RKO (cell line): ENCODE measurements at places on chromosomes 12 and 14.

DNA sequence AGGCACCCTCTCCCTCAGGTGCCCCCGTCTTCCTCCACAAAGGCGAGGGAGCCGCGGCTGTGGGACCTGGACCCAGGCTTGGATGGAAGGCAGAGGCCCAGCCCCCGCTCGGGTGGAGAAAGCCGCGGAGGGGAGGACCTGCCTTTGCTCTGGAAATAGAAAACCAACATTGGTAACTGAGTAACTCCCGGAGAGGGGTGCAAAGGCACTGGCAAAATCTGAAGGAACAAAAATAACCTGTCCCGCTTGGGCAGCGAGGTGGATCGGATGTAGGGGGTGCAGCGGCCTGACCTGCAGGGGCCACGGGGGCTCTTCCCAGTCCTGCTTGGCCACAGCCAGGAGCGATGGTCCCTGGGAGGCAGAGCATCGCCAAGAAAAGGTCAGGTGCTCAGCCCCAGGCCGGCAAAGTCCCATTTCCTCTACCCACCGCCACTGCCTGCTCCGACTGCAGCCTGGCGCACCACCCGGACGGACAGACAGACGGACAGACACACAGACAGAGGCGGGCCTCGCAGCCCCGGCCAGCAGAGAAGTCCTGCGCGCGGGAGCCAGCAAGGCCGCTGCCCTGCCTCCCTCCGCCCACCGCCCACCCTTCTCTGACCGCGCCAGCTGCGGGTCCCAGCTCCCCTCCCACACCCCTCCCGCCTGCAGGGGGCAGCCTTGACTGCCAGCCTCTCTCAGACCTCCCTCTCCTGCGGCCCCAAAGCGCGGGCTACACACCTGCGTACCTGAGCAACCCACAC, 21.4 kb upstream of the TMEM106C start:
- DNase-seq: no peak

DNA sequence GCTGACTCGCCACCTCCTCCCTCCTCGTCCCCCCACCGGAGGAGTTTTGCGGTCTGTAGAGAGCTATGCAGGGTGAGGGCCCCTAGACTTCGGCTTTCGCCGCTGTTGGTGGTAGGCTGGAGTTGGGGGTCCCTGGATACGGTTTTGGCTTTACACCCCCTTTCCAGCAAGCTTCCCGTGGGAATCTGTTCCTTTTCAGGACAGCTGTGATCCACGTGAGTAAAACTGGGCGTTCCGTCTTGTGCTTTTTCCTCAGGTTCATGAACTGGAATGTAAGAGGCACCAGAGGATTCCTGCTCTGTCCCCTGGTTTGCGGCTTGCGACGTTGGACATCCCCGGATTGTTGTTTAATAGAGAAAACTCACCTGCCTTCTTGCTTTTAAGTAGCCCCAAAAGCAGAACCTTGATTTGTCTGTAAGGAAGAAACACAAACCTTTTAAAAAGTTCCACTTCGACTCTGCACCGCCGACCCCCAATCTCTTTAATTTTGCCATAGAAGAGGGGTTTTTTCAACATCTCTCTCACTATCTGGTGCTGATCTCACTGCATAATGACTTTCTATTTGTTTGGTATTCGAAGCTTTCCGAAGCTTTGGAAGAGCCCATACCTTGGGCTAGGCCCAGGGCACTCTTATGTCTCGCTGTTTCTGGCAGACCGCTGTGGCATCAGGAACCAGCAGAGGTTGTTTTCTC, 490 bp downstream of the PRORP start:
- peak; percentile 64 for DNase-seq

GRCh38 chr12:95216711-95217376, 423 bp downstream of the FGD6 start:
- DNase-seq: no peak

DNA sequence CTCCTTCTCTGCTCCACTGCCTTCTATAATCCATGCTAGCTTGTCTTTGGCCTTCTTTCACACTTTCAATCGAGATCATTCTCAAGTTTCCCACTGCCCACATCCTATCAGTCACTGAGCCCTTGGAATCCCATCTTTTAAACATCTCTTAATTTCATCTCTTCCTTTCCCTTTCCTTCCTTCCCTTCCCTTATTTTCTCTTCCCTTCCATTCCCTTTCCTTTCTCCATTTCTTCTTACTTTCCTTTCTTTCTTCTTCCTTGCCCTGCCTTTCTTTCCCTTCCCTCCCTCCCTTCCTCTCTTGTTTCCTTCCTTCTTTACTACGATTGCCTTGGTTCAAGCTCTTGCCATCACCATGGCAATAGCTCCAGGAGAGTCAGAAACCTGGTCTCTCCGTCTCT, 183.8 kb downstream of the EMP1 start:
- no peak for DNase-seq

DNA sequence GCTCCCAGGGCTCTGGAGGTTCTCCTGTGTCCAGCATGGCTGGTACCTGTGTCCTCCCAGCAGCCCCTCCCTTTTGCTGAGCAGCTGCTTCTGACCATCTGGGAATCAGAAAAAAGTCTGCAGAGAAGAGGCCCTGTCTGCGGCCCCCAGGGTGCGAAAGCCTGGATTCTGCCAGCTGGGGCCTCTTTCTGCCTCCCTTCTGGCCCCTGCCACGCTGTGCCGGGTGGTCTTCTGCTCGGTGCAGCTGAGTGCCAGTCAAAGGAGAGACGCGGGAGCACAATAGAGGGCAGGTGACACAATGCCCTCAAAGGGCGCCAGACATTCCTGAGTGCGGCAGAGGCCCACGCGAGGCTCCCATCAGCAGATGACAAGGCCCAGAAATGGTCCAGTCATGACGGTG, 12.6 kb downstream of the BTBD6 start:
- no peak for DNase-seq

DNA sequence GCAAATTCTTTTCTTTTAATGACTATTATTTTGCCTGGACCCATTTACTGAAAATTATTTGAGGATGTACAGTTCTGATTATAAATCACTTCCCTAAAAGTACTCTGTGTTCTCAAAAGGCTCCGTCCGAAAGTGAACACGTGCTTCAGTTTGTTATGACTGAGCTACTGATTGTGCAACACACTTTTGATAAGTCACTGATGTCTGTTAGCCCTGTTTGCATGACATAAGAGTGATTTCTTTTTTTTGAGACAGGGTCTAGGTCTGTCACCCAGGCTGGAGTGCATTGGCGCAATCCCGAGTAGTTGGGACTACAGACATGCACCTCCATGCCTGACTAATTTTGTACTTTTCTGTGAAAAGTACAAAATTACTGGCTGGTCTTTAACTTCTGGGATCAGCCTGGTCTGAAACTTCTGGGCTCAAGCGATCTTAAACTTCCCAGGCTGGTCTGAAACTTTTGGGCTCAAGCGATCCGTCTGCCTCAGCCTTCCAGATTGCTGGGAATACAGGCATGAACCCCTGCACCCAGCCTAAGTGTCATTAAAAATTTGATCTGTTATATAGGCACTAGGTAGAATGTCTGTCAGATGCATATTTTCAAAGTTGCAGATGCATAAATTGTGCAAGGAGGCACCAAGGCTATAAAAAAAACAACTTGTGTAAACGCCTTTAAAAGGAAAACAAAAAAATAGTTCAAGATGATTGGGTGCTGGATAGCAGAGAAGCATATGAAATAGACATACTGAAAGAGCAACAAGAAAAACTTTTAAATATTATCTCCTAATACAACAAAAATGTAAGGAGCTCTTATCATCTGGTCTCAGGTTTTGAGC, 111.5 kb downstream of the SRGAP1 start:
- no peak for DNase-seq

GRCh38 chr14:58637391-58638230, at the start of gene DACT1:
TSS of gene DACT1 (plus strand) at chr14:58637962. CDS start at chr14:58638203, 241 bp downstream.
- no peak for DNase-seq

DNA sequence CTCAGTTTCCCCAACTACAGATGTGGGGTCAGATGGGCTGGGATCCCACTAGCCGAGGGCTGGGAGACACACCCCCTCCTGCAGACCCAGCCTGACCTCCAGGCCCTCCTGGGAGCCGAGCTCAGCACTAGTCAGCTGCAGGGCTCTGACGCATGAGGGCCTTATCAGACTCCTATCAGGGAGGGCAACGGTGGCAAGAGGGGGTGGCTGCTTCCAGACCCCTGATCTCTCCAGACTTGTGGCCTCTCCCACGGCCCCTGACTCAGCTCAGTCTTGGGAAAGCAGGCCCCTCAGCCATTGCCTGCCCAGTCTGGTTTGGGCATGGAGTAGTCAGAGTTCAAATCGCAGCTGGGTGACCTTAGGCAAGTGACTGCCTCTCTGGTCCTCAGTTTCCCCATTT, 2.5 kb downstream of the RASAL1 start:
- no peak for DNase-seq

GRCh38 chr14:24960816-24961215, 89.1 kb downstream of the STXBP6 start:
- no peak for DNase-seq

DNA sequence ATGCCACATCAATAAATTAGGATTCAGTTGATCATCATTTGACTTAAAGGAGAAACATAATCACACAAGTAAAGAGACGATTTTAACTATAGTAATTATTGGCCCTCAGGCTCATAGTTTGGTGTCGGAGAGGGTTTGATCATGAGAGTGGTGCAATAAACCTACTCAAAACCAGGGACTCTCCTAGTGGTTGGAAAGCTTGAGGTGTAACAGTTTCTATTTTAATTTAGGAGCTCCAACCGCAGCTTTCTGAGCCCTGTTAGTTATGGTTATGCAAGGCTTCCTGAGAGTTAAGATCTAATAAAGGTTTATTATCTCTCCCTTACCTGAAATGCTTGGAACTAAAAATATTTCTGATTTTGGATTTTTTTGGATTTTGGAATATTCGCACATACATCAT, 36.4 kb downstream of the TMTC2 start:
- DNase-seq: no peak

DNA sequence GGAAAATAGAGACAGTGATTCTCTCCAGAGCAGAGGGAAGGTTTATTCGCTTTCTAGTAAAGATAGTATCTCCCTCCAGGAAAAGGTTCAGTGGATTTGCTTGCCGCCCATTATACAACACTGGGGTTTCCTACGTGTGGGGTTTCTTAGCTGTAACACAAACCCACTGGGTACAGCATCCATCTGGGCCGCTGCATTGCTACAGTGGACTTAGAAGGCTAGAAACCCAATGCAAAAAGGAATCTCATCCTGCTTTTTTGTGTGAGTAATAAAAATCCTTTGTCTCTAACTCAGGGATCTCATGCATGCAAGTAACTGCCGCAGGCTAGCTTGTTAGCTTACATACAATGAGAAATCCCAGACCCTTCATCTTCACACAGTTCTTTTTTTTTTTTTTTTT, 67.1 kb upstream of the BCL2L14 start:
- no peak for DNase-seq
